ENCODE measurements at places on chromosomes 13 and 19. TPM values are rescaled to one million over a fixed set of nuclear protein-coding genes. Genes with fewer than 3 reads are reported as not detected.

TEAD2 gene
- not detected for total RNA-seq

ZNF329 gene
- 14.2 TPM for total RNA-seq

FGF22 gene
- total RNA-seq: 1.8 TPM

RELB gene
- 38.8 TPM for total RNA-seq

OR7C1 gene
- not detected for total RNA-seq

DNA sequence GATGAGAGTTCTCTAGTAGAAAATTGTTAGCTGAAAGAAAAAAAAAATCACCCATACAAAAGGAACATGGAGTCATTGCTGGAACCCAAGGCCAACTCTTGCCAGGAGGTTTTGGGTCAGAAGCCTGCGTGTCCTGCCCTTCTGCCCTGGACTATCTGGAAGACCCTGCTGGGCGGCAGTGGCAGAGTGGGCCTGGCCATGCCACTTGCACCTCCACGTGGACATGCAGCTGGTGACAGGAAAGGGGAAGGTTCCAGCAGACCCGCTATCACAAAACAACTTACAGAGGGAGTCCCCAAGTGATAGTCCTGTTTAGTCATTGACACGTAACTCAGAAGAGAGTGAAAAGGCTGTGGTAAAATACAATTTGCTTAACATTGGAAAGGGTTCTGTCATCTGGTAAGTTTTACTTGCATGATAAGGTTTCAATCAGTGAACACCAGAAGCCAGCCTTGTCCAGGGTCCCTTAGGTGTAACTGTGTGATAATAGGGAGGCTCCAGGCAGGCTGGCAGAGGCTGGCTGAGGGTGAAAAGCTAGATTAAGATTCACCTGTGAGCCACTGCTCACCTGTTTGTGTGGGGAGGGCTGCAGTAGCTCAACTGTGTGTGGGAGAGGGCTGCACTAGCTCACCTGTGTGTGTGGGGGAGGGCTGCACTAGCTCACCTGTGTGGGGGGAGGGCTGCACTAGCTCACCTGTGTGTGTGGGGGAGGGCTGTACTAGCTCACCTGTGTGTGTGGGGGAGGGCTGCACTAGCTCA, 47.8 kb downstream of the COL4A2 start:
- no peak for DNase-seq

- no peak for DNase-seq
Measured at GRCh38 chr13:79231887-79232286, 174.2 kb downstream of the RBM26 start.

DNA sequence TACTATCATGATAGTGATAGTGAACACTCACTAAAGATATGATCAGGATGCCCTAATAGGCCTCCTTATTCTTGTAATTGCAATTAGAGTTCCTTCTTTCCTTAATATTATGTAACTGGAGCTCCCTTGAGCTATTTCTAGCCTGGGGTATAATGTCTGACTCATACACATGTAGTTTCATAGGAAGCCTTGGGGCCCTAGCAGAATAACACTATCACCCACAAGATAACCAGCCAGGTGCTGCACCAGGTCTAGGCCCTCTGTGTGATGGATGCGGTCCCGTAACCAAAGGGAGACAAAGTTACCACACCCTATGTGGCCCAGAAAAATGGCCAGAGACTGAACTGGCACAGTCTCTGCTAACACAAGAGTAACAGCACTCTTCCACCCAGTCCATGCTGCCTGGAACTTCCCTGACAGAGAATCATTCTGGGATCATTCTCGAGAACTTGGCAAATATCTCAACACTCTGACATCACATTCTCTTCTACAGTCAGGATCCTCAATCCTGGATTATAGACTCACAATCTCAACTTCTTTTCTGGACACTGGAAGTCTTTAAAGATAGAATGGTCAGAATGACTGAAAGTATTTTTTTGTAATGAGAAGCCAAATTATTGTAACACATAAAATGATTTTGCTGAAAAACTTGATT, 32.6 kb upstream of the IGFL4 start:
- DNase-seq: no peak

All from CD4-positive, alpha-beta memory T cell (primary cell).